ENCODE measurements at places on chromosomes 2 and 18.

GRCh38 chr2:100781523-100782379 is 38.2 kb upstream of the NPAS2 start:
- no peak for DNase-seq

- no peak for DNase-seq
Measured at GRCh38 chr18:77329651-77330050, 80.0 kb downstream of the GALR1 start.

- DNase-seq, result no peak
Measured at GRCh38 chr2:8624855-8625398, 56.9 kb upstream of the ID2 start.

DNA sequence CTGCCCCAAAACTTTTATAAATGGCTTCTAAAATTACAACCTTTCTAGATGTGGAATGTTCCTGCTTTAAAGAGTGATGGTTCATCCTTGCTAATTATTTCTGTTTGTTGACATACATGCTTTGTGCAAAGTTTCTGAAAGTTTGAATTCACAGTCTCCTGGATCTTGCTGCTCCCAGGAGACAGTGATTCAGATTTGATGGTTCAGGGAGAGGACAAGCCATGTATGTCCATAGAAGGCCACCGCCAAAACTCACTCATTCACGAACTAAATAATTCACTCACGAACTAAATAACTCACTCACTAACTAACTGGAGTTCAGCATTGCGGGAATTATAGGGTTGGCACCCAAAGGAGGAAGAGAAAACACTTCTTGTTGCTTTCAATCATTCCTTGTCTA is 416.5 kb upstream of the ZEB2 start:
- DNase-seq, result no peak

DNA sequence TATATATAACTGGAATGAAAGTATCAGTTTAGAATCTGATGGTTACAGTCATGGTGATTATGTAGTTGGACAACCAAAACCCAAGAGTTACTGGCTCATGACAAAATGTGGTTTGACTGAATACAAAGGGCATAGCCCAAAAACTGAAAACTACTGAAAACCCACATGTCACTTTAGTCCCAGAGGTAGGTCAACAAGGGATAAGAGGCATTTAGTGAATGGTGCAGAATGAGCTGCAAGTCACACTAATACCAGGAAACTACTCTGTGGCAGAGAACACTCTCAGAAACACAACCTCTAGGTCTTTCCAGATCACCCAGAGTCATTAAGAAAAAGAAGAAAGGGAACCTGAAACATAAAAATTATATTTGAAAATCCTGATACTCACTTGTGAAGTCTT is 154.5 kb downstream of the AGPS start:
- no peak for DNase-seq

DNA sequence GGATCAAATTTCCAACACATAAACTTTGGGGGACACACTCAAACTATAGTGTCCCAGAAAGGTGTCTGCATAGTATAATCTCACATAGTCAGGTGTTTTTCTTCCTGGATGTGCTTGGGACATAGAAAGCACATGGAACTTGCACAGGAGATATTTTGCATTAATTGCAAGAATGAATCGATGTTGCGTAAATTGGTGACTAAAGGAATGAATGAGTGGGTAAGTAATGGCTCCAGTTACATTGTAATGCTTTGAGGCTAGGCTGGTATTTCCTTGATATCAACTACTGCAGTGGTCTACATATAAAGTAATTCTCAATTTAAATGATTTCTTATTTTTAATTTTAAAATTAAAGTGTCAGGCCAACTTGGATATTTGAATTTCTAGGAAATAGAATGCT is 53.4 kb downstream of the SH3RF3 start:
- no peak for DNase-seq

DNA sequence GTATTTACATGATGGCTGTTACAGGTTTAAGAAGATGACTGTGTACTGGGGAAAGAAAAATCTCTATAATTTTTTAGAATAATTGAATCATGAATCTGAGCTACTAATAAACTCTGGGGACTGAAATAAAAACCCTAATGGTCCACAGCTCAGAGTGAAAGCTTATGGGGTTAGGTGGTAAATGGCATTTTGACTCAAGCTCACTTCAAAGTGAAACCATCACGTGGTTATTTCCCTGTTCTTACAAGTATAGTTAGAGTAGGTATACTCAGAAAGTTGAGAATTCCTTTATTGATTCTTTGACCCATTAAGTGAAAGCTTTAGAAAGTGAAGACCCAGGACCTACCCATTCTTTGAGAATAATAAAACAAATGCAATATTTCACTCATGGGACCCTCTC is 626.2 kb upstream of the SETBP1 start:
- DNase-seq, result no peak

GRCh38 chr2:42984617-42985016 is 192.2 kb upstream of the HAAO start:
- DNase-seq, result no peak

- no peak for DNase-seq
Measured at GRCh38 chr2:186780701-186781316, 68.2 kb downstream of the ZSWIM2 start.

GRCh38 chr2:16248571-16249105 is 308.3 kb downstream of the MYCN start:
- no peak for DNase-seq

DNA sequence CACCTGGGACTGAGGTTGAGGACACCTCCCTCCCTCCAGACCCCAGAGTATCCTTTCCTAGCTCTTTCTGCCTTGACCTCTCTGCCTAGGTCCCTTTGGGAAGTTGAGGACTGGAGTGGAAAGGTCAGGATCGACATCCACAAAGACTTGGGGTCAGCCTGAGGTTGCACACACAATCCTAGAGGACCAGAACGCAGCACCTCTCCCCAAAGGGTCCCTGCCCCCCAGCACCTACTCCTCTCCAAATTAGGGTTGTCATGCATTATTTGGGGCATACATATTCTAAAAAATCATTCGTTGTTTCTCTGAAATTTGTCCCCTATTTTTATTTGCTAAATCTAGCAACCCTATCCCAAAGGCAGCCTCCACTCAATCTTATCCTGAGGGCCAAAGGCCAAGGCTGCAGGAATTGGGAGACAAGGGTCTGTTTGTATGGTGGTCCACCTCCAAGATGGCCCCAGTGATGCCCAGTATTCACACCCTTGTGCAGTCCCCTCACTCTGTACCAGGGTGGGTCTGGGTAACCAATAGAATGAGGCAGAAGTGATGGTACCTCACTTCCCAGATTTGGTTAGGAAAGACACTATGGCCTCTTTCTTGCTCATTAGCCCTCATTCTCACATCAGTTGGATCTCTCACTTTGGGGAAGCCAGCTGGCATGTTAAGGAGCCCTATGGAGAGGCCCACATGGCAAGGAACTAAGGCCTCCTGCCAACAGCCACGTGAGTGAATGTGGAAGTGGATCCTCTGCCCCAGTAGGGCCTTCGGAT is 3.5 kb upstream of the CHRNG start:
- no peak for DNase-seq

DNA sequence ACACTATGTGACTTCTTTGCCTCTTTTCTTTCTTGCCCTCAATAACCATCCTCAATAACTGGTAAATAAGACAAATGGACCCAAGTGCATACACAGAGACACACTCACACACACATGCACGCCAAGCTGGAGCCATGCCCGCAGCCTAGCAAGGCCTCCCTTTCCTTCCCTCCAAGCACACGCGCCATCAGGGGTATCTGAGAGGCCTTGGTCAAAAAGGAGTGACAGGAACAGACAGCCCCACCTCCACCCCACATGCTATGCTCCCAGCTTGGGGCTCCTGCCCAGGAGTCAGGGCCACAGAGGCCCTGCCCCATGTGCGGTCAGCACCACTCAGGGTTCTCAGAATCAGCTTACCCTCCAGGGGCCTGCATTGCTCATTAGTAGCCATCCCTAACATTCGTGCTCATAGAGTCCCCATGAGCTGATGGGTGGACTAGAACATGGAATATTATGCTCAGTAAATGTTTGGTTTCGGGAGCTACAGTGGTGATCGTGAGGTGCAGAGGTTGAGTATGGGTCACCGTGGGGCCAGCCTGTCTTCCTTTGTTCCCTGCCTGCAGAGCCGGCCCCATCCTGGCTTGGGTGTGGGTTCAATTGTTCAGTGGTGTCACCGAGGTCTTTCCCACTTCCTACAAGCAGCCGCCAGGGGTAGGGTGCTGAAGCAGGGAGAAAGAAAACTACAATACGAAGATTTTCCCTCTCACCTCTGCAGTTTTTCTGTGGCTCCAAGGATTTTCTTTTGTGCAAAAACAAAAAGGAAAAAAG is 158.2 kb upstream of the RAB12 start:
- no peak for DNase-seq

GRCh38 chr2:216520112-216520511 is 21.5 kb downstream of the RPL37A start:
- no peak for DNase-seq

GRCh38 chr2:201363857-201364560 is 6.9 kb upstream of the FLACC1 start:
- peak; percentile 67 for DNase-seq

GRCh38 chr2:9473308-9473984 is 905 bp upstream of the IAH1 start:
- no peak for DNase-seq

GRCh38 chr18:42611134-42611533 is 504.4 kb downstream of the RIT2 start:
- DNase-seq, result no peak

GRCh38 chr2:189608795-189609422 is 28.3 kb upstream of the SLC40A1 start:
- no peak for DNase-seq

- no peak for DNase-seq
Measured at GRCh38 chr2:61357681-61358080, 113.2 kb downstream of the USP34 start.

GRCh38 chr2:148512501-148512900 is 132.1 kb upstream of the EPC2 start:
- DNase-seq, result no peak

GRCh38 chr2:157261199-157261782 is 3.8 kb downstream of the GALNT5 start:
- no peak for DNase-seq

DNA sequence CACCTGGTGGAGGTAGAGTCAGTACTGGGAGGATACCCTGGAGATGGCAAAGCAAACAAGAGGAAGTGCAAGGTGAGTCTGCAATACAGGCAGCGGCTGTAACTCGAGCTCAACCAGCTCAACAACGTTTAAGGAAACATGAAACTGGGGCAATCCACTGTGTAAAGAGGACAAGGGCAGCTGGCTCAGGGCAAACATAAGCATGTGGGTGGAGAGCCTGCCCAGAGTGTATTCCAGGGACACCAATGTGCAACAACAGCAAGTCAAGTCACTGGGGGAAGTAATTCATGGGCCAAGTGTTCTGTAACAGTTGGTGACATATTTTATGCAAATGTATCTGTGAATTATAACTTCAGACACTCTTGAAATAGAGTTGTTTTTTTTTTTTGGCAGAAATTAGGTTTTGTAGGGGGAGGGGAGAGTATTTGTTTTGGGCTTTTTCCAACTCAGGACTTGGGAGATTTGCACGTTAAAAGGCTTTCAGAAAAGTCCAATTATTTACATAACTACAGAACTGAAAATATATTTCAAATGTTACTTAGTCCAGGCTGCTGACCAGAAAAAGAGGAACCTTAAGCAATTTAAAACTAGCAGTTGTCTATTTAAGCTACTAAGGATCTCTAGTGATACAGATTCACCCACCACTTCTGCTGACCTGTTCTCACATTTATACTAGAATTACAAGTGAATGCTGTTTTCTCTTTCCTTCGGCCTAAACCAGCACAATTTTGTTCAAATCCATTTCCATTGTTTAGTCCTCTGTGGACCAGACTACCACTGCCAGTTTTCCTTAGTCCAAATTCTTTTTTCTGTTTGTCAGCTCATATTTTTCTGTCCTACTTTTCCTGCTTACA is 18.6 kb downstream of the NRXN1 start:
- no peak for DNase-seq

DNA sequence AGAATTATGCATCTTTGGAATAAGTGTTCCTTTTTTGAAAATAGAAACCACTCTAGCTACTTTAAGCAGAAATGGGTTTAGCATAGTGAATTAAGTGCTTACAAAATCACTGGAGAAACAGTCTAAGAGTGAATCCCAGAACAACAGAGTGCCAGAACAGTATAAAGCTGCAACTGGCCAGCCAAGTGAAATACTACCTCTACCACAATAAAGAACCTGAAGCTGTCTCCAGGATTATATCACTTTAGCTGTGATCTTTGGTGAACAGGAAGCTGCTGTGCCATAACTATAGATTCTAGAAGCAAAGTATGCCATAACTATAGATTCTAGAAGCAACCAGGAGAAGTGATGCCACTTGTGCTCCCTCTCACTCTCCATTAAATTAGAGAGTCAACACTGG is 7.6 kb downstream of the CAMKMT start:
- DNase-seq, result no peak

DNA sequence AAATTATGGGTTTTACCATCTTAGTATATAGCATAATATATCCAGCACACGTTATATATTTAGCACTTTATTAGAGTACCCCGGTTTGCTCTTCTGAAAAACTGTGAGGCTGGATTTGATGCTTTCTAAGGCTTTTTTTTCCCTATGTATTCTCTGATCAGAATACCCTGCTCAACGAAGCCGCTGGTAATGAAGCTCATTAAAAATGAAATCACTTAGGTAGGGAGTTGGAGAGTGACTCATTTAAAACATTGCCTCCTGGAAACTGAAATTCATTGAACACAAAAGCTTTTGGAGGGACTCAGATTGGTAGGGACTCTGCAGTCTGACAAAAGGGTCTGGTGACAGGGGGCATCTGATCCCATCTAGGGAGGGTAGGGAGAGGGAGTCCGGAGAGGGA is 365.4 kb upstream of the MEX3C start:
- no peak for DNase-seq

Data from naive thymus-derived CD8-positive, alpha-beta T cell (primary cell).